ENCODE measurements at places on chromosomes 5 and 9.

DNA sequence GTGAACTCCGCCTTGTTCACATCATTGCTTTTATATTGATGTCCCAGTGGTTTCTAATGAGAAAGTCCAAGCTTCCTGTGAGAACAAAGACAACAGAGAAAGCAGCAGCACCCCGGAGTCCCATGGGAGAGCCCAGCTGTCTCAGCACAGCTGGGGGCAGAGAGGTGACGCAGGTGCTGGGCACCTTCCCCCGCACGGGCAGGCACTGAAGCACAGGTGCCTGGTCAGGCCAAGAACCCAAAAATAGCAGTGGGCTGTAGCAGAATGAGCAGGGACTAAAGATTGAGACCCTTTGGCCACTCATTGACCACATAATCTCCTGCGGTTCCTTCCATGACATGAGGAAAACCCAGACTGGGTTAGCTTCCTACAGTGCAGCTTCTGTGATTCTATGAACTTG lies 18.8 kb downstream of the SRD5A1 start:
- DNase-seq = no peak

DNA sequence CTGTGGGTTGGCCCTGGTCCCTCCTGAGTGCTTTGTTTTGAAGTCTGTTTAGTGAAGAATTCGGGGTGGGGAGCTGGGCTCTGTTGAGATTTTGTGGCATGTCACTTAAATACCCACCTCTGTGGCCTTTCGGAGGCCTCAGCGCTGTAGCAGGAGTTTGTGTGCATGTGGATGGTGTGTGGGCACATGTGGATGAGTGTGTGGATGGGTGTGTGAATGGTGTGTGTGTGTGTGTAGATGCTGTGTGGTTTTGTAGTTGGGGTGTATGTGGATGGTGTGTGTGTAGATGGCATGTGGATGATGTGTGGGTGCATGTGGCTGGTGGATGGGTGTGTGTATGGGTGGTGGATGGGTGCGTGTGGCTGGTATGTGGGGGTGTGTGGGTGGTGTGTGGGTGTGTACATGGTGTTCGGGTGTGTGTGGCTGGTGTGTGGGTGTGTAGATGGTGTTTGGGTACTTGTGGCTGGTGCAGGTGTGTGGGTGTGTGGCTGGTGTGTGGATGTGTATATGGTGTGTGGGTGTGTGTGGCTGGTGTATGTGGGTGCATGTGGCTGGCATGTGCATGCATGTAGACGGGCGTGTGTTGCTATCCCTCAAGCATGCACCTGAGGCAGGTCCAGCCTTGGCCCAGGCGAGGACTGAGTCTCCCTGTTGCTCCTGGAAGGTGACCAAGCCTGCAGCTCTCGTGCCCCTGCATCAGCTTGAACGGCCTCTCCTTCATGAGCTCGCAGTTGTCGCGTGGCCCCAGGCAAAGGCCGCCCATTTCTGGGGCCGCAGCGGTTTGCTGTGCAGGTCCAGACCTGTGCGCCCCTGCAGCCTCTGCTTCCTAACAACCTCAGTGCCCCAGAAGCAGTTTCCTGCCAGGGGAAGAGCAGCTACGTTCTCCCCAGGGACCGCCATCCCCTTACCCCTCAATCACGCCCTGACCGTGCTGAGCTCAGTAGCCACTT lies 54.0 kb upstream of the FCN2 start:
- no peak for DNase-seq

- no peak for DNase-seq
Measured at GRCh38 chr5:59620535-59621212, 272.9 kb downstream of the PDE4D start.

GRCh38 chr9:128323212-128323730 lies 632 bp downstream of the COQ4 start:
- DNase-seq = no peak

- peak; percentile 51 for DNase-seq
Measured at GRCh38 chr9:33117796-33118195, 41.3 kb upstream of the SMU1 start.

GRCh38 chr5:1698589-1699316 lies 100.9 kb downstream of the MRPL36 start:
- no peak for DNase-seq

GRCh38 chr5:177339107-177339638 lies 12.3 kb downstream of the LMAN2 start:
- DNase-seq = no peak

- DNase-seq = no peak
Measured at GRCh38 chr9:22117511-22118384, 108.6 kb upstream of the CDKN2B start.

- DNase-seq = no peak
Measured at GRCh38 chr9:131307974-131308373, 18.5 kb downstream of the PLPP7 start.

- DNase-seq = no peak
Measured at GRCh38 chr5:5373351-5373989, 49.0 kb upstream of the ICE1 start.

- no peak for DNase-seq
Measured at GRCh38 chr9:42388146-42388690, 204.8 kb downstream of the SPATA31A6 start.

GRCh38 chr9:130182381-130182909 lies 10.2 kb downstream of the NCS1 start:
- no peak for DNase-seq

DNA sequence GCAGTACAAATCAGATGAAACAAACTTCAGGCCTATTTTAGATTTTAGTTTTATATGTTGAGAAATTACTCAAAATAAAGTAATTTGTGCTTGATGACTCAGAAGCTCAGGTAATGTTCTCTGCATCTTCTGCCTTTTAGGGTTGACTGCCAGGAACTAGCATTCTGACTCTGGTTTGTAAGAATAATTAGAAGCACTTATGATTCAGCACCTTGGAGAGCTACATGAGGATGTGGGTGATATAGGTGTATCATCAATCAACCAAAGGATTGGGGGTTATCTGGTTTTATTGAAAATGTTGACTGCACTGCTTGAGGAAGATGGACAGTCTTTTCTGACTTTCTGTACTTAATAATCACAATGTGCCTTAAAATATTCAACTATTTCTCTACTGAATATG lies 118.7 kb upstream of the SGCD start:
- DNase-seq = no peak

DNA sequence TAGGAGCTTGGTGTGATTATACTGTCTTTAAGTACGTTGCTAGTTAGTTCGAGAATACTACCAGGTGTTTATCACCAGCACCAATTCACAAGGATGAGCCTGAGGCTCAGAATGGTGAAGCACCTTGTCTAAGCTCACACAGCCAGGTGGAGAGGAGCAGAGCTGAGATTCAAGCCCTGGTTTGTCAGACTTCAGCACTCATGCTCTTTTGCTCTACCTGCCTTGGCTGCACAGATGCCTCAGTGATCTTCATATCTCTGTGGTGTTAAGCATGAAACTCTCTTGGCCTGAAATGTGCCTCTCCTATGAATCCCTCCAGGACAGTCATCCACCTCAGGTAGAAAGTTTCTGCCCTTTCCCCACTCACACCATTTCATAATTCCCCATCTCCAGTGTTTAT lies 12.2 kb downstream of the CAMK4 start:
- DNase-seq = no peak

DNA sequence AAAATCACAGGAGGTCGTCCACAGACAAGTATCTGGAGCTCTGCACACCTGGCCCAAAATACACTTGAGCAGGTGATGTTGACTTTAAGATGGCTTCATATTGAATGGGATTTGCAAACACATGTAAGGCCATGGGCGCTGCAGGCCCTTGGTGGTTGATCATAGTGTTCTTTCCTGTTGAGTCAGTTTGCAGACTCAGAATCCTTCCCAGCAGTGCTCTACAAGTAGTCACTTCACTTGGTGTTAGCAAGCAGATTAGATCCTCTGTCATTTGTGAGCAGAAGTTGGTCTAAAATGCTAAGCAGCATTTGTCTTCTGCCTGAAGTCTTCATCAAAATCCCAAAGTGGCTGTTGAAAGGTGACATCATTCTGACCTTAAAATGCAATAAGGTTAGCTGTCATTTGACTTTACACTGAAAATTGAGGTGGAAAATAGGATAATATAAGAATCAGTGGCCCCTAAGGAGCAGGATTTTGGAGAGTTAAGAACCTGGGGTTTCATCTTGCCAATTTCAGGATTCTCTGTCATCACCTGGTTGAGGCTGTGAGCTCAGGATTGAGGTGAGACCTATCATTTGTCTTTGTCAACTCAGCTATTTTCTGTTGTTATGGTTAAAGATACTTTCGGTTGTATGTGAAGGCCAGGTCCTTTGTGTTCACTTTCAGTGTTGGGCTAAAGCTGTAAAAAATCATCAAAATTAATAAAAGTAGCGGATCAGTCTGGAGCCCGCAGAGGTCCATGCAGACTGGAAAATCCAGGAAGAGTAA lies 114.5 kb downstream of the LRRC70 start:
- no peak for DNase-seq

GRCh38 chr5:1246711-1247431 lies 21.7 kb downstream of the SLC6A18 start:
- DNase-seq = no peak

DNA sequence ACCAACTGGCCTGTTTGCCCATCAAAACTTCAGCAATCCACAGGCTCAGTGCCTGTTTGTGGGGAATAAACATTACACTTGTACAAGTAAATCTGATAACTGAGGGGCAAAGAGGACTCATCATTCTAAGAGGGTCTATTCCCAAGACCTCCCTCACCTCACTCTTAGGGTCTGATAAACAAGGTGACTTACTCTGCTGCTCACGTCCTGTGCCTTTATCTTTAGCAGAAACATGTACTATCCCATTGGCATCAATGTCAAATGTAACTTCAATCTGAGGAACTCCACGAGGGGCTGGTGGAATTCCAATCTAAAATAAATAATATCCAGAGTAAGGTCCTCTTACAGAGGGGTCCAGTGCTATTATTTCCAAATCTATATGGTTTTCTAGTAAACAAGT lies 14.6 kb upstream of the ETF1 start:
- DNase-seq = no peak

GRCh38 chr9:91803151-91803940 lies 146.7 kb downstream of the ROR2 start:
- no peak for DNase-seq

GRCh38 chr5:149310947-149311658 lies 34.2 kb upstream of the GRPEL2 start:
- DNase-seq = no peak

DNA sequence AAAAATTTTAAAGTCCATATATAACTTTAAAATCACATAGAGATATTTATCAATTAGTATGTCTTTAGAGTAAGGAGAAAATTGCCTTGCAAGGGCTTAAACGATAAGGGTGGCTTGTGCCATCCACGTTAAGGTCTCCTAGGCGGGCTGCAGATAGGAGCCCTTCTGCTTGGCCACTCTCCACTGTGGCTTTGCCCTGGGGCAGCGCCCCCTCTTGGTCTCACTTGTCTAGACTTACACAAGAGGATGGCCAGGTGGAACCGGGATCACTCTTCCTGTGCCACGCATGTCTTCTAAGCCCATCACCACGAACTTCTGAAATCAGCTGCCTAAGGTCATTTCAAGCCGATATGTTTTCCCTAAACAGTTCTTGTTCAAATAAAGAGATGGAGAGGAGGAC lies 2.9 kb downstream of the FPGS start:
- peak; percentile 12 for DNase-seq

DNA sequence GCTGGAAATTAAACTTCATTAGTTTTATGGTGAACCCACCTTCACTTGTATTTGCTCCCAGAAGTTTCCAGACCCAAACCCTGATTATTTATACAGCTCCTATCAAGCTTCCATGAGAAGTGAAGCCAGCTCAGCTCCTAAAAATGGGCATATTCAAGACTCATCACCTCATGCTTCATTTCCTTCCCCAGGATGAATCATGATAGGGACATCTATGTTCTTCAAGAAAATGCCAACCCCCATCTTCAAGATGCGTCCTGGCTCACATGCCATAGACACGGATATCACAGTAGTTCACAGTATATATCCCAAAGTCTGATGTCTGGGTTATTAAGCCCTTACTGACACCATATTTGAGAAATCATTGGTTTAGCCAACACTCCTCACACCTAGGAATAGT lies 217.6 kb downstream of the NPR3 start:
- DNase-seq = no peak

GRCh38 chr5:98214240-98215051 lies 559.0 kb upstream of the RGMB start:
- DNase-seq = no peak

GRCh38 chr9:96048104-96048955 lies 172.8 kb downstream of the ERCC6L2 start:
- DNase-seq = no peak

DNA sequence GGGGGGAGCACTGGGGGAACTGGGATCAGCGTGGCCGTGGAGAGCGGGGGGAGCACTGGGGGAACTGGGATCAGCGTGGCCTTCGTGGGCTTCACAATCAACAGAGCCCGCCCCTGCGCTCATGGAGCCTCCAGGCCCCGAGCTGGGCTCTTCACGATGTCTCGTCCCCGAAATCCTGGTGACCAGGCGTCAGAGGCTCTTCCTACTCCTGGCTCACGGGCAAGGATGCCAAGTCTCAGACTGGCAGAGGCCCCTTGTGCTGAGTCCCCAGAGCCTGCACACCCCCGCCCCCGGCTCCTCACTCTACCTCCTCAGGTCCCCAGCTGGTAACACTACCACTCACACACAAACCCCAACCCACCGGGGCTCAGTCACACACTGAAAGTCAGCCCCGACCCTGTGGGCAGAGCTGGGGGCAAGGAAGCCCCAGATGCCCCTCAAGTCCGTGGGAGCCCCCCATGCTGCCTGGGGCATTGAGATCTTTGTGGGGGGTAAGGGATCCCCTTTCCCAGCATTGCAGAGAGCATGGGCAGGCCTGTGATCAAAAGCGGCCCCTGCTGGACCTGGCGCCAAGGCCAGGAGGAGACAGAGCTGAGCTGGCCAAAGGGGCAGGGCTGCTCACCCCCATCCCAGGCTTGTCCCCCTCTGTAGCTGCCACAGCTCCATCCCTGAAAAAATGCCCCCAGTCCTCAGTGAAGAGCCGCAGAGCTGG lies 26.7 kb downstream of the LHX3 start:
- DNase-seq = no peak

DNA sequence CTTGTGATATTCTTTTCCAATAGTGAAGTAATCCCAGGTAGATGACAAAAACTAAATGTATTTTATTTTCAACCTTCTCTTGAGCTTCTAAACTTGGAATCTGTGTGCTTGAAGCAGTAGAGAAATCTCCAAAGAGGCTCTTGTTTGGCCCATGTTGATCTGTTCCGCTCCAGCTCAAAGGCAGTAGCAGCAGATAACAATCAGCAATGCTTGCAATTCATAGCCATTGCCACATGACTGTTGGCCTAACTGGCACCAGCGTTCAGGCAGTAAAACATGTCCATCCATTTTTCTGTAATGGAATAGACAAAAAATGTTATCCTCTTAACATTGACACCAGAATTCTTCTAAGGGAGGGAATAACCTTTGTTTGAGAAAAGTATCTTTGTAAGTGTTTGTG lies 270.7 kb upstream of the MSX2 start:
- DNase-seq = no peak

- DNase-seq = no peak
Measured at GRCh38 chr5:86866036-86866435, 248.3 kb downstream of the COX7C start.
